GM12892 (cell line): ENCODE measurements at places on chromosomes 13 and 19.
A peak's percentile ranks its signal among the peaks of the same experiment; 100 is the strongest.

GRCh38 chr13:72566526-72566925, 160.9 kb downstream of the MZT1 start:
- no peak for DNase-seq

GRCh38 chr19:5430237-5430636, 25.0 kb upstream of the ZNRF4 start:
- DNase-seq = no peak

DNA sequence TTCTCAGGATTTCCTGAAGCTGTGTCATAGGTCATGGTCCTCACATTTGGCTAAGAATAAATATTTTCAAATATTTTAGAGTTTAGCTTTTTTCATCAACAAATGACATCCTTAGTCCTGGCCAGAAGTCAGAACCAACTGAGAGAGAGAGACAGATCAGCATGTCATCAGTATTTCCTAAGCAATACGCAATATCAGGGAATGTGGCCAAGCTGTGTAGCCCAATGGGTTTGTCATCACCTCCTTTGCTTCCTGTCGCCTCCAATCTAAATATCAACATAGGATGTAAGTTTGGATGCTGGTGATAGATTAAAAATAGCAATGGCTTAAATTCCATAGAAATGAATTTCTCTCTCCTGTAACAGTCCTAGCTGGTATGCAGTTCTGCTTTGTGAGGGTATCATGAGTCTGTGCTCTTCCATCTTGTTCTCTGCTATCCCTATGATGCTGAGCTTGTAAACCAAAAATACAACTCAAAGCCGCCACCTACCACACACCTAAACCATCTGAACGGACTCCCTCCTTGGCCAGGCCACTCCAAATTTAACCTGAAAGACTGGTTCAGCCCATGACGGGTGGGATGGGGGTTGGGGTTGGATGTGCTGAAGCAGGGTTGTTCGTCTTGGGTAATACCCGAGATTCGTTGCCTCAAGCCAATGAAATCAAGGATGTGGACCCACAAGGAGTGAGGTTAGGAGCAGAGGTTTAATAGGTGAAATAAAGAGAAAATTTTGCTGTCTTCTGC, 10.0 kb upstream of the IGSF23 start:
- DNase-seq = no peak

- DNase-seq = no peak
Measured at GRCh38 chr13:99496184-99497142, 4.8 kb upstream of the TM9SF2 start.

DNA sequence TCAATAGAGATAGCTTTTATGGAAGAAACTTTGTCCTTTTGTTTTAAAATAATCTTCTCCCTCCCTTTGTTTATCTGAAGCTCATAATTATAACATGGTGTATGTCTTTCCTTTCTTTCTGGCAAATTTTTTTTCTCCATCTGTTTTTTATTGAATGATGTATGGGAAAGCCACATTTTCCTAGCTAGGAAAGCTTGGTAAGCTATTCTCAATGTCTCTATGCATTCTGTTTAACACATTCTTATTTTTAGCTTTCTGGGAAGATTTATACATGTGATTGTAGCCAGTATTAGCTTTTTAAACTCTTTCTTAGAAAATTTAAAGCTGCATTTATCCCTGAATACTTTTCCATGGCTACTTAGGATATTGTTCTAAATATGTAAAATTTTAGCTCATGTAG, 124.9 kb upstream of the CSNK1A1L start:
- DNase-seq = no peak

DNA sequence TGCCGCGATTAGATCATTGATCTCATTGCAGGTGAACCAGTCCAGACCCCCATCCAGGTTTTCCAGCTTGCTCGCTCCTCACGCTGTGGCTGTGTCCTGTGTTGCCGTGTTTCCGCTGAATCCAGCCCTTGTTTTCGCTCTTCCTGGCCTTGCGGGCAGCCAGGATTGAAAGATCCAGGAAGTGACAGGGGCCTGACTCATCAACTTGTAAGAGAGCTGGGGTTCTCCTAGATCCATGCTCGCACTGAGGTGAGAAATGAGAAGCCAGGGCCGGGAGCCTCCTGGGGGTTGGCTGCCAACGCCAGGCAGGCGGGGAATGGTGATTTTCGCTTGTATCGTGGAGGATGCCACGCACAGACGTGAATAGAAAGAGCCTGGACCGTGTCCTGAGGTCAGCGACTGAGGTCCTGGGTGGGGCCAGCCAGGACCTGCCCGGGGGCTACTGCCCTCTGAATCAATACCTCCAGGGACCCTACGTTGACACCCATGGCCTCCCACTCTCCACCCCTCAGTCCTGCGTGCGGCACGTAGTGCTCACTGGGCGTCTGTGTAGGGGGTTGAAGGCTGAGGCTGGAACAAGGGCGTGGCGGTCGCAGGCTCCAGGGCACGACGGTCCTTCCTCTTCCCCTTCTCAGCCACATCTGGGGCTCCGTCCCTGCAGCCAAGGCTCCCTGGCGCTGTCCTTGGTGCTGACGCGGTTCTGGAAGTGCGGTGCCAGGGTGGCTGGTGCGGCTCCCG, 7.3 kb upstream of the PTPRH start:
- no peak for DNase-seq

GRCh38 chr19:40565910-40566495, 10.7 kb upstream of the SHKBP1 start:
- DNase-seq = no peak

- no peak for DNase-seq
Measured at GRCh38 chr13:24293746-24294145, 15.6 kb upstream of the C1QTNF9 start.

GRCh38 chr19:12647490-12648071, 19.0 kb downstream of the MAN2B1 start:
- no peak for DNase-seq

DNA sequence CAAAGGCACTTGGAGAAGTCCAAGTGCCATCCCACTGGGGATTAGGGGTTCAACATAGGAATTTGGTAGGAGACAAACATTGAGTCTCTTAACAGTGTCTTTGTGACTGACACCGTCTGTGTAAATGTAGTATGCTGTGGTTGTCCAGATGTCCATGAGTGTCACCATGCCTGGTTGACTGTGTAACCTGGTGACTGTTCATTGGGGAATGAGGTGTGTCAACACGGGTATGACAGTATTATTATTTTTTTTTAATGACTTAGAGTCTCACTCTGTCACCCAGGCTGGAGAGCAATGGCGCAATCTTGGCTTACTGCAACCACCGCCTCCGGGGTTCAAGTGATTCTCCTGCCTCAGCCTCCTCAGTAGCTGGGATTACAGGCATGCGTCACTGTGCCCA, 16.2 kb downstream of the PKN1 start:
- no peak for DNase-seq

- no peak for DNase-seq
Measured at GRCh38 chr19:35314858-35315470, 14.0 kb upstream of the CD22 start.

DNA sequence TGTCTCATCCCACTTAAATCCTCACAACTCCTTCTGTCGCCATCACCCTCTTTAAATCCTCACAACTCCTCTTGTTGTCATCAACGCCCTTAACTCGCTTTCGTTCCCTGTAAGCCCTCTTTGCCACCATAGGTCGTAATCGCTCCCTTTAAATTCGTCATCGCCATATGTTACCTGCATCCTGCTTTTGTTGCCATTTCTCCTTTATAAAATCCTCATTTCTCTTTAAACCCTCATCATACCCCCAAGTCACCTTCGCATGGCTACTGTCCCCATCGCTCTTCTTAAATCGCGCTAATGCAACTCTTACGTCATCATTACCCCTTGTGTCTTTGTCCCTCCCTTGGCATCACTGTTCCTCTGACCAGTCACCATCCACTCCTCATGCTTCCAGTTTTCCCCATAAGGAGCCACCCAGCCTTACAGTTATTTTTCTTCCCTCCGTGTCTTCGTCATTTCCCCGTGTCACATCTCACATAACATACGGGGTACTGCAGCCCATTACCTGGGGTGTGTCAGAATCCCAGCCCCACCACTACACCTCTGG, 539 bp downstream of the PLD3 start:
- DNase-seq = no peak

DNA sequence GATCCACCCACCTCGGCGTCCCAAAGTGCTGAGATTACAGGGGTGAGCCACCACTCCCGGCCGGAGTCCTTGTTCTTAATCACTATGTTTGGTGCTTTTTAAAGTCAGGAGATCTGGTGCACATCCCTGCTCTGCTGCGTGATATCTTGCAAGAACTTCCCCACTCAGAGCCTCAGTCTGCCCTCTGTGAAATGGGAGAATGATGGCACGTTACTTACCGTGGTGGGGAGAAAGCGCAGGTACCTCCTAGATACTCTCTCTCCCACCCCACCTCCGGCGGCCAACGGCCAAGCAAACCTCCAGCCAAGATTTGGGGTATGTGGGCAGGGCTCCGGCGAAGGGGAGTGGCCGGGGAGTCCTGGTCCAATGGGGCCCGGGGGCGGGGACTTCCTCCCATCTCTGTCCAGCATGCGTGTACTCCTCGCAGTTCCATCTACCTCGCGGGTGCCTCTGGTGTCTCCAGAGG, at the start of gene RYR1:
Gene RYR1, plus strand, starts transcription at position 424 of the 466 bp plus-strand sequence. CDS start 139 bp downstream, outside the sequence.
- DNase-seq = peak; percentile 74

DNA sequence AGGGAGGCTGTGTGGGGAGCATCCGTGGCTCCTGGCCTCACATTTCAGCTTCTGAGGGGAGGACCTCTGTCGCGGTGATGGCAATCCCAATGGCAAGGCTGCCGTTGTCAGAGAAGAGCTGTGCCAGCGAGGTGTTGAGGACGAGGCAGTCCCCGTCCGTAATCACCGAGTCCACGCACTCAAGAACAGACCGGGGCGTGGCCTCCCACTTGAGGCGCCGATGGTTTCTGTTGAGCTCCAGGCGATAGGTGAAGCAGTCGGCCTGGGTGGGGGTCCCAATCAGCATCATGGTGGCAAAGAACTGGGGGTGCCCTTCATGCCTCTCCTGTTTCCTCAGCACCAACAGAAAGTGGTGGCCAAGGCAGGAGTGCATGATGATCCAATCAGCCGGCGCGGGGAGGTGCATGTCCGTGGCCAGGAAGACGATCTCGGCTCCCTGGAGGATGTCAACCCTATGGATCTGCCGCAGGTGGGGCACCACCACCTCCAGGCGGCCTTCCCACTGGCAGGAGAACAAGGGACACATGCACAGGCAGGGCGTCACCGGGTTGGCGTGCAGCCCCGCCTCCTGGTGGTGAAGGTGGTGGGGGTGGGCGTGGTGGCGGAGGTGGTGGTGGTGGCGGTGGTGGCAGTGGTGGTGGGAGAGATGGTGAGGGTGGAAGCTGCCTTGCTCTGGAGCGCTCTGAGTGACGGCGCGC, 68.1 kb downstream of the SIAH3 start:
- DNase-seq = no peak

GRCh38 chr13:100773429-100773828, 98.8 kb upstream of the TMTC4 start:
- no peak for DNase-seq

GRCh38 chr13:111122056-111122455, 6.9 kb downstream of the ARHGEF7 start:
- DNase-seq = no peak

- no peak for DNase-seq
Measured at GRCh38 chr19:36111200-36111539, 227 bp downstream of the OVOL3 start.

GRCh38 chr13:94534166-94534565, 54.7 kb upstream of the DCT start:
- DNase-seq = no peak

GRCh38 chr13:107208889-107209288, 641.0 kb upstream of the ARGLU1 start:
- DNase-seq = no peak

DNA sequence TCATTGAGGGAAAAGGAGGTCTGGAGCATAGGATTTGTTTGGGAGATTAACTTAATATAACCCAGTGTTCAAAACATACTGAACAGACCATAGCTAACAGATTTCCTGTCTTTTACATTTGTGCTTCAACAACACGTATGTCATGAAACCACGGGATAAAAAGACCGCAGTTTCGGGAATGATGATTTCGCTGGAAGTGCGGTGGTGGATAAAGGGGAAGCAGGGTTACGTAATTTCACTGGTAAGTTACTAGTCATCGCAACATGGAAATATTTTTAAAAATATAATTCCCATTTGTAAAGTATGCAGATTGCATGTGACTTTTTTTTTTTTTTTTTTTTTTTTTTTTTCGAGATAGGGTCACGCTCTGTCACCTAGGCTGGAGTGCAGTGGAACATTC, 237.4 kb downstream of the LMO7 start:
- no peak for DNase-seq

DNA sequence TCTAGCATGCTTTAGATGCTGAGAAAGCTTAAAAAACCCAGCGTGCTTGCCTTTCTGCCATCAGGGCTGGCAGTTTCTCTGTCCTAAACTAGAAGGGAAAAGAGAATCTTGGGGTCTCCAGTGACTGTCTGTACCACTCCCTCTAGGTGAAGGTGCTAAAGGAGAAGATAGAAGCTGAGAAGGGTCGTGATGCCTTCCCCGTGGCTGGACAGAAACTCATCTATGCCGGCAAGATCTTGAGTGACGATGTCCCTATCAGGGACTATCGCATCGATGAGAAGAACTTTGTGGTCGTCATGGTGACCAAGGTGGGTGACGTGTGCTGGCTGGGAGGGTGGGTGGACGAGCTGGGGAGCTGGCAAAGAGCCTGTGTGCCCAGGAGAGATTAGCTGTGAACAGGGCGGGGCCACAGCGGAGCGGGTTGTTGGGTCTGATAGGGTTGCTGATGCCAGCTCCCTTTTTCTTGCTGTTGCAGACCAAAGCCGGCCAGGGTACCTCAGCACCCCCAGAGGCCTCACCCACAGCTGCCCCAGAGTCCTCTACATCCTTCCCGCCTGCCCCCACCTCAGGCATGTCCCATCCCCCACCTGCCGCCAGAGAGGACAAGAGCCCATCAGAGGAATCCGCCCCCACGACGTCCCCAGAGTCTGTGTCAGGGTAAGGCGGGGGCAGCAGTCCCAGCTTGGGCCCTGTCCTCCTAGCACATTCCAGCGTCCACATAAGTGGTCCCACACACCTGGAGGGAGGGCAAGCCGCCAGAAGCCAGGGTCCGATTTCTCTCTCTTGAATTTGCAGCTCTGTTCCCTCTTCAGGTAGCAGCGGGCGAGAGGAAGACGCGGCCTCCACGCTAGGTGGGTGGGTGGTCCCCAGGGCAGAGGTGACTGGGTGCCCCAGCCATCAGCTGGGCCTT, 2.3 kb downstream of the RAD23A start:
- DNase-seq = no peak

GRCh38 chr13:36675213-36675536, 1.4 kb downstream of the SERTM1 start:
- DNase-seq = no peak

DNA sequence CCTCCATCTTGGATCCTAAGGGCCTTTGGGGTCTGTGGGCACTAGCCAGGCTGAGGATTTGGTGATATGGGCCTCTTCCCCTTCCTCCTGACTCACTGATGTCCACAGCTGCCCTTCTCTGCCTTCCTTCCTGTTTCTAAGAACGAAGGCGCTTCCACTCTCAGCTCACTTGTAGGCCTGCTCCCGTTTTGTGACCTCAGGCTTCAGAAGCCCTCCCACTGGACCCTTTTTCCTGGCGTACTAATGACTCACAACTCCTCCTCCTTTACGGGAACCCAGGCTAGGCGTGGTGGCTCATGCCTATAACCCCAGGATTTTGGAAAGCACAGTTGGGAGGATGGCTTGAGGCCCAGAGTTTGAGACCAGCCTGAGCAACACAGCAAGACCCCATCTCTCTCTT, 55.6 kb downstream of the TMED1 start:
- no peak for DNase-seq
